HFFc6 (cell line): ENCODE measurements at places on chromosomes 7 and 10. TPM values are rescaled to one million over a fixed set of nuclear protein-coding genes. Genes with fewer than 3 reads are reported as not detected.

GRCh38 chr7:106187613-106188350 lies 75.7 kb upstream of the SYPL1 start:
- DNase-seq: no peak

GRCh38 chr10:73167458-73167782 lies 388 bp downstream of the ECD start:
- DNase-seq: no peak

- DNase-seq: no peak
Measured at GRCh38 chr10:111344804-111345203, 268.0 kb downstream of the ADRA2A start.

- DNase-seq: no peak
Measured at GRCh38 chr7:26326211-26326610, 34.5 kb downstream of the SNX10 start.

GRCh38 chr10:94038024-94038423 lies 44.3 kb downstream of the PLCE1 start:
- DNase-seq: no peak

DNA sequence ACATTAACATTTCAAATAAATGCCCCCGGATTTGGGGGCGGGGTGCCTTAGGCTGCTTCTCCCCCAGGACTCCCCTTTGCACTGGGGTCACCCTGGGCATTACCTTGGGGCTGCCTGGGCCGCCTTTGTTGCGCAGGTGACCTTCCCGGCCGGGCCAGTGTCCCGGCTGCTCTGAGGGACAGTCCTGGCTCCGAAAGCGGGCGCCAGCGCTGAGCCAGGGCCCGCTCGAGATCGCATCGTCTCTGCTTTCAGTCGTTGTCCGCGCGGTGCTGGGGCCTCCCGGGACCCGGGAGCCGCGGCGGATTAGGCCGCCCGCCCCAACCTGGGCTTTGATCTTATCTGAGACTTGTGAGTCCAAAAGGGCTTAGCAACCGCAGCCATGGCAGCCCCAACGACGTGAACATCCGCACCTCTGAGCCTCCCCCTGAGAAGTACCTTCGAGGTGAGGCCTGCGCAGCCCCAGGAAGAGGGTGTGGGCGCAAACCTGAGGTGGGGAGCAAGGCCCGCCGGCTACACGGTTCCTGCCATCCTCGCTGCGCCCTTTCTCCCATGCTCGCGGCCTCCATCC lies 14.8 kb upstream of the WAPL start:
- DNase-seq: no peak

DNA sequence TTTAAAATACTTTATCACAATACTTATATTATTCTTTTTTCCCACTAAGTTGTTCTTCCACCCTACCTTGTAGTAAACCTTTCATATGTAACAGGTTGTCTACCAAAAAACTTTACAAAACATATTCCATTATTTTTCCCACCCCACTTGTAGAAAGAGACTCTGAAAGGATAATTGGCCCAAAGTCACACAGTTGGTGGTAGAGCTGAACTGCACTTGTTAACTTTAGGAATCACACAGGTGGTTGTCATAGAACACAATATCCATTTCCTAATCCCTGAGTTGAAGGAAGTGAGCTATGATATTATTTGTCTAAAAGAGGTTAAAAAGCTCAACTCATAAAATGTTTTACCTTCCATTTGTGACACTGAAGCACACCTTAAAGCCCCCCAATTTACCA lies 188.8 kb upstream of the FOXP2 start:
- DNase-seq: no peak

Gene GJD4
- total RNA-seq: not detected in 3 replicates

Gene POLR2J
- 66.1 and 74.4 TPM in 2 replicates for total RNA-seq

Gene C10orf143
- total RNA-seq: 2.6 to 3.7 TPM (median 3.3 TPM) in 3 replicates

Gene FBXO24
- total RNA-seq: 0.20 and 0.50 TPM in 2 replicates
